ENCODE measurements at places on chromosomes 4 and X.

GRCh38 chr4:81622474-81623184 is 150.9 kb upstream of the RASGEF1B start:
- DNase-seq: no peak

GRCh38 chr4:40437741-40438383 is 102.7 kb downstream of the CHRNA9 start:
- DNase-seq: no peak

DNA sequence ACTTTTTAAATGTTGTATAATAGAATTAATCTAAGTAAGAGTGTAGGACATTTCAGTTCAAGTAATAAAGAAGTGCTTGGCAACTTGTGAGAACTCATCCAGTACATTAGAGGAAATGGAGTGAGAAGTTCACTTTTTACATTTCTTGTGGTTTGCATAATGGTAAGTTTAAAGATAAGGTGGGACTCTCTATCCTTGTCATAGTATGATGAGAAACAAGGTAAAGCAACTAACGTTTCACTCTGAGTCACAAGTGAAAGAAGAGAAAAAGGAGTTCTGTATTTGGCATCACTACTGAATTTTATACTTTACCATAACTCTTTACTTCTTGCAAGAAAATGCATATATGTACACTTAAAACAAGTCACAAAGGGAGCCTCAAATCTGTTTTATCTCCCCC is 219.4 kb downstream of the SLC4A4 start:
- DNase-seq: no peak

DNA sequence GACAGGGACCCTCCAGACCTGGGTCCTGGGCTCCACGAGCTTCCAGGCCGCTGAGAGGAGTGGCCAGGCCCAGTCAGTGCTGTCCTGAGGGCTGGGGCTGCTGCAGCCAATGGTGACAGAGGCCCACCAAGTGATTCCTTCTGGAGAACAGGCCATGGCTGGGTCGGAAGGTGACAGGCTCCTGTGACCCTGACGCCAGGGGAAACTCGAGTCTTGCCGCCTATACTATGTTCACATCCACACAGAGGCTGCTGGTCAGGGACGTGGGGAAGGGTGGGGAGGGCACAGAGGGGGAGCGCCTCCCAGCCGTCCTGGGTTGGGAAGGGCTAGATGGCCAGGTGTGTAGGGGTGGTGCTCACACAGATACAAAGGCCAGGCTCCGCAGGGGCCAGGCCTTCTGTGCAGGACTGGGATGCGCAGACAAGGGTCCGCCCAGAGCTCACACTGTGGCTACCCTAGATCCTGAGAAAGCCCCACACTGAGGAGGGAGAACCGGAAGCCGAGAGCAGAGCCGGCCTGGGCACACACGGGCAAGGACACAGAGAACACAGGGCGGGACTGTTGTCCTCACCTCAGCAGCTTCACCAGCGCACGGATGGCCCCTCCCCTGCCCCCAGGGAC is 81.4 kb downstream of the HTRA3 start:
- DNase-seq: no peak

DNA sequence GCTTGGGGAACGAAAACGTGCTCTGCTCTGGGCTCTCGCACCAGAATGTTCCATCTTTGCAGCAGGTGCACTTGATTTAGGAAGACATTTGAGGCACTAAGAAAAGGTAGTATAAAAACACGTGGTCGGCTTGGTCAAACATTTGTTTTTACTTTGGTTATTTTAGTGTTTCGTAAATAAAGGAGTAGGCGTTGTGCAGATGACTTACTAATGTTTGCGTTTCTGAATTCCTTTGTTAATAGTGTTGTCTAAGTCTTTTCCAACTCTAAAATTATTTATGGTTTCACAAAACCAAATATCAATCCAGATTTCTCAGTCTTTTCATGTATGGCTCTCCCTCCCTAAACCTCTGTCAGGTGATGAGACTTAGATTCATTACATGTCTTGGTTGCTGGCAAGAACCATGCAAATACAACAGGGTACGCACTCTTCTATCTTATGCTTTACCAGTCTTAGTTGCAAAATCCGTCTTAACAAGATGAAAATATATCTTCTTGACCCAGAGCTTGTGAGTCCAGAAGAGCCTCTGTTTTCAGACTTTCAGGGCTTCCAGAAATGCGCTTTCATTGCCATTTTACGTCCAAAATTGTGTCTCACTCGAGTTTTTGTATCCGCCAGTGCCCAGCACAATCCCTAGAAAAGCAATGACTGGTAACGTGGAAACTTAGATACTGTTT is 686 bp downstream of the MTHFD2L start:
- no peak for DNase-seq

DNA sequence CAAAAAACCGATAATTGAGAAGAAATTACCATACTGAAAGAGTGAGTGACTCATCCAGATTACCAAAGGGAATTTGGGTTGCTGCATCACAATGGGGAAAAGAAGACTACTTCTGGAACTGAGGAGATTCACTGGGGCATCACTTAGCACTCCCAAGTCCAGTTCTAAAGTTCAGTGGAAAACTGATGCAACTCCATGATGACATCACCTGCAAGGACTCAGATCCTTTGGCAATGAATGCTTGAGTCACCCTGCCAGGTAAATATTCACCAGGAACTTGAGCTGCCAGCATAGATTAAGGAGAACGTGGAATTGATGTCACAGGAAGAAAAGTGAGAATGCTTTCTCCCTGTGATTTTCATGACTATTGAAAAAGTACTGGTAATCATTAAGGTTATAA is 32.0 kb upstream of the SMIM10L2A start:
- peak; percentile 7 for DNase-seq

- no peak for DNase-seq
Measured at GRCh38 chrX:100319716-100320115, 90.4 kb downstream of the PCDH19 start.

DNA sequence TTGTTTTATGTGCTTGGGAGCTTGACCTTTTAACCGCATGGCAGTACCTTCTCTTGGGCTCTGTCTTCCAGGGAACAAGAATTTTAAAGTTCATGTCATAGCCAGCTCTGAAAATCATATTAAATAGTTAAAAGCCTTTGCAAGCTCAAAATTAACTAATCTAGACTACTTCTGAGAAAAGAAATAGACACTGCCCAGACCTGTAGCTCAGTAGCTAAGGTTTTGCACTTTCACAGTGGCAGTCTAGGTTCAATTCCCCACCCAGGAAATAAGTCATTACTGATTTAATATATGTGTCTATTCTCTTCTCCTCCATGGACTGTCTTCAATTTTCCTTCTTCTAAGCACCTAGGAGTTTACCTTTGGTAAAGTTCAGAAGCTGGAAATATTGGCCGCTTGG is 27.4 kb downstream of the HSD17B11 start:
- no peak for DNase-seq

DNA sequence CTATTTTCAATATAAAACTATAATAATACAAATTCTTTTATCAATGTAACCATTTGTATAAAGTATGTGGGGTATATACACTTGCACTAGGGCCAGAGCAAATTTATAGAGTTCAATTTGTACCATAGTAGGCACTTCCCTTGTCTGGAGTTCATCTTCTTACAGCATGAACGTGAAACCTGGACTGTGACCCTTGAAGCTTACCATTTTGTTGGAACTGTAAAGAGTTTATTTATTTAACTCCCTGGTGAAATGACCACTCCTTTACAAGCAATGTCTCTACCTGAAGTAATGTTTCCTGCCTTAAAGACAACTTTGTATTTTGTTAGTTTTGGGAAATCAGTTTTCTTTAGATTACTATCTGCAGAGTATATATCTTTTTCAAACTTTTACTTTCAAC is 188.2 kb downstream of the ARAP2 start:
- no peak for DNase-seq

DNA sequence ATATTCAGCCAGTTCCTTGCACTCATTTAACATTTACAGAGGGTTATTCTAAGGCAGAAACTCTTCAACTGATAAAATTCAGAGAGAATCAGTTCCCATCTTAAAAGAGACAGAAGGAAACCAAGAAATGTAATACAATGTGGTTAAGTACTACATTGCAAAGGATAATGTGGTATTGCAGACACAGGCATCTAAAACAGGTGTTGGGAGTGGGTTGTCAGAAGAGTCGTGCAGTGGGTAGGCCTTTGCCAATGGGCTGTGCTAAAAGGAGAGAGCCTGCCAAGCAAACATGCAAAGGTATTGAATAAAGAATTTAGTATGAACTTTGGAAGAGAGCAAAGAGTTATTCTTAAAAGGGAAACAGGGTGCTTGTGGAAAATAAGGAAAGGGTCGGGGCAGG is 1044.4 kb upstream of the DIAPH2 start:
- DNase-seq: no peak
